Thyroid gland (tissue), 4 donors: ENCODE measurements at places on chromosomes 4 and X. TPM values are rescaled to one million over a fixed set of nuclear protein-coding genes. Genes with fewer than 3 reads are reported as not detected.
A peak's percentile ranks its signal among the peaks of the same experiment; 100 is the strongest.

The PAQR3 gene
- 15.6 TPM for total RNA-seq

GRCh38 chrX:134396174-134396573, 63.8 kb upstream of the HPRT1 start:
- no peaks in the 10 kb centered on the region for H3K27me3 ChIP-seq
- no peaks in the 10 kb centered on the region for H3K36me3 ChIP-seq
- no peaks in the 10 kb centered on the region for H3K4me1 ChIP-seq
- no peak overlapping the region for H3K4me3 ChIP-seq
- no peak for DNase-seq

The ARAP2 gene
- total RNA-seq, result 247 TPM

- no peak overlapping the region for H3K4me3 ChIP-seq
- no peak overlapping the region for H3K27ac ChIP-seq
- H3K27me3 ChIP-seq, result no peaks in the 10 kb centered on the region
- H3K4me1 ChIP-seq, result no peaks in the 10 kb centered on the region
- DNase-seq, result no peak
- H3K36me3 ChIP-seq, result no peaks in the 10 kb centered on the region
These were observed 74.3 kb upstream of the ANXA3 start for GRCh38 chr4:78477276-78477675.

- no peaks in the 10 kb centered on the region for H3K36me3 ChIP-seq
- no peaks in the 10 kb centered on the region for H3K27me3 ChIP-seq
- H3K27ac ChIP-seq, result peak overlapping the region; percentile 39
- peaks cover 18% of the 10 kb centered on the region for H3K4me1 ChIP-seq
- DNase-seq, result peak; percentile 67
These were observed 5.5 kb downstream of the MPP1 start for GRCh38 chrX:154799556-154800348.
